ENCODE measurements at places on chromosomes 7 and 10.

DNA sequence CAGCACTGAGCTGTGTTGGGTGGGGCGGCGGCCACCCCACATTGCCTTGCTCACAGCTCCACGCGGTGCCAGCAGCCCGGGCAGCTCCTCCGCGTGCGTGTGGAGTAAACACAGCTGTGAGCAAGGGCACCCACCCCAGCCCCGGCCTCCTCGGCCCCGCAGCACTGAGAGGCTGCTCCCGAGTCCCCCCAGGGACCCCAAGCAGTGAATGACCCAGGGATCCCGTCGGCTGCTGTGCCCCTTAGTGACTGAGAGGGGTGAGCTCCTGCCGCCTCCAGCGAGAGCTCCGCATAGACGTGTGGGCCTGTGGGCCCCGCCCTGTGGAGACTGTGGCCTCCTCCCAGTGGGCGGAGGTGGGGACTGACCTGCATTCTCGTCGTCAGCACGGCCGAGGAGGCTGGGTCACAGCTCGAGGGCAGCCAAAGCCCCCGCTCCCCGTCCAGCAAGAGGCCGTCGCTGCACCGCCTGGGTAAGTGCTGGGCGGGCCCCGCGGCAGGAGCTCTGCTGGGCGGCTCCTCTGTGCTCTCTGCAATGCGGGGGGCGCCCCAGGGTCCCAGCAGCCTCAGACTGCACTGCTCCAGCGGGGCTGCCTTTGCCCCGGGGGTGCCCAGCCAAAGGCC, 29.9 kb upstream of the UTF1 start:
- no peak for DNase-seq

- no peak for DNase-seq
These were observed 205.6 kb downstream of the AUTS2 start for GRCh38 chr7:69803699-69804516.

DNA sequence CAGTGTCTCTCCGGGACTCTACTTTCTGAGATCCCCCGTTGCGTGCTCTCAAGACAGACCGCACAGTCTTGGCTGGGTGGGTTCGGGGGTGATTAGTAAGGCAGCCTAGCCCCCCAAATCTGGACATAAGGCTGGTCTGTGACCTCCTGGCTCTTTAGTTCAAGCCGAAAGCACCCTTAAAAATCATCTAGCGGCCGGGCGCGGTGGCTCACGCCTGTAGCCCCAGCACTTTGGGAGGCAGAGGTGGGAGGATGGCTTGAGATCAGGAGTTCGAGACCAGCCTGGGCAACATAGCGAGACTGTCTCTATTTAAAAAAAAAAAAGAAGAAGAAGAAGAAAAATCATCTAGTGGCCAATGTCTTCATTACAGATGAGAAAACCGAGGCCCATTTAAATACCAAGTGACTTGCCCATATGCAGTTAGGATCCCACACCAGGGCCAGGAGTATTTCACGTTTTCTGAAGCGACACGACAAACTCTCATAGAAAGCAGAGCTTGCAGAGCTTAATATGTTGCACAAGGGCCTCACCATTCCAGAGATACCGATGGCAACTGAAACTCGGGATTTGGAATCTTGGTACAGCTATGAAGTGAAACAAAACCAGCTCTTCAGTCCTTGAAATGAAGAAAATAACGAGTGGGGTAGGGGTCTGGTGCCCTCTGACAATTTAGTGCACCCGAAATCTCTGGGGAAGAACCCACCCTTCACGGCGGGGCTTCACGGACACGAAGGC, 703 bp upstream of the HILPDA start:
- DNase-seq = peak; percentile 14

GRCh38 chr7:116548506-116548905, 23.7 kb downstream of the CAV1 start:
- DNase-seq = no peak

DNA sequence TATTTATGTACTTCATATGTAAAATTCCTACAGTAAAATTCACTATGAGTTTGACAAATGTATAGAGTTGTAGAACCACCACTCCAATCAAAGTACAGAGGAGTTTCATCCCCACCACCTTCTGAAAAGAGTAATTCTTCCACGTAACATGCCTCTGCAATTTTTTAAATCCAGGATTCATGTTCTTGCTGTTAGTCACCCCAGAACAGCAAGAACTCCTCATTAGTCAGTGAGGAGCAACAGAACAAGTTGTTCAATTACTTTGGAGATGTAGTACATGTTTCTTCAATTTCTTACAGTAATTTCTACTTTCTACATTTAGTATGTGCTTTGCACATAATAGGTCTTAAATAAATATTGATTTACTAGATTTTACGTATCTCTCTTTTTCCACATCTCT, 248.1 kb downstream of the ABCA13 start:
- no peak for DNase-seq

DNA sequence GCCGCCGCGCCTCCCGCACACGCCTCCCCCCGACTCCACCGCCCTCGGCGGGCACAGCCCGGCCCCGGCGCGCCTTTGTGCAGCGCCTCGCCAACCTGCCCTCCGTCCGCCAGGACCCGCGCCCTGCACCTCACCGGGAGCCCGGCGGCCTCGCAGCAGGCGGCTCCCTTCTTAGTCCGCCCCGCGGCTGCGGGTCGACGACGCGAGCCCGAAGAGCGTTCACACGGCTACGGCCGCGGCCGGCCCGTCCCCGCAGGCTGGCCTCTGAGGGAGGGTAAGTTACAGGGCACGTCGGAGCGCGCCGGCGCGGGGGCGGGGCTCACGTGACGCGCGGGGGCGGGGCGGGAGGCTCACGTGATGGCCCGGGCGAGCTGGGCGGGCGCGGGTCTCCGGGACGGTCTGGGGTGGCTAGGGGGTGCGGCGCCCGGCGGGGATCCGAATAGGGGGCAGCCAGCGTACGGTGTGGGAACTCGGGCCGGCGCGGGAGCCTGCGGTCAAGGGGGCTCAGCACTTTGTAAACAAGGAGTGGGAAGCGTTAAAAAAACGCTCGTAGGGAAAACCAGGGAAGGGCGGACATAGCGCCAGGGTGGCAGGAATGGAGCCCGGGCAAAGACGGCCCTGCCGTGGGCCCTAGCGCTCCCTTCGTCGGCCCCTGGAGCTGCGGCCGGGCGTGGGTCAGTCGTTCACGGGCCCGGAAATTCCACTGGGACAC, at the start of gene ARHGAP12:
Gene ARHGAP12, minus strand, starts transcription at position 283 of the 712 bp plus-strand sequence. CDS start 19,976 bp downstream, outside the sequence.
- DNase-seq = peak; percentile 84

DNA sequence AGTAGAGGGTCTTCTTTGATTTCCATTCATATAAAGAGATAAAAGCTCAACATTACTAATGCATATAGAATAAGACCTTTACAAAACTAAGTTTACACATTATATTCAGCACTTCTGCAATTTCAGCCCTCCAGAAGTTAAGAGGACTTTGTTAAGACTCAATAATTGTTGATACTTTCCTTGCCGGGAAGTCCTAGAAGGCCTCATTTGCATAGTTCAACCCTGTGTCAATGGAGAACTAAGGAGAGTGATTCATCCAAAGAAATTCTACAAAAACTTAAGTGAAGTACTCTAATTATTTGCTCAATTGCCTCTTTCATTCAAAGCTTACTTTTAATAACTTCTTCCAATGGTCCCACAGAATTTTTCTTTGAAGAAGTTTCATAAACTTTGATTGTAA, 1060.3 kb upstream of the CELF2 start:
- no peak for DNase-seq

GRCh38 chr7:133837224-133837623, 289.9 kb upstream of the LRGUK start:
- no peak for DNase-seq

DNA sequence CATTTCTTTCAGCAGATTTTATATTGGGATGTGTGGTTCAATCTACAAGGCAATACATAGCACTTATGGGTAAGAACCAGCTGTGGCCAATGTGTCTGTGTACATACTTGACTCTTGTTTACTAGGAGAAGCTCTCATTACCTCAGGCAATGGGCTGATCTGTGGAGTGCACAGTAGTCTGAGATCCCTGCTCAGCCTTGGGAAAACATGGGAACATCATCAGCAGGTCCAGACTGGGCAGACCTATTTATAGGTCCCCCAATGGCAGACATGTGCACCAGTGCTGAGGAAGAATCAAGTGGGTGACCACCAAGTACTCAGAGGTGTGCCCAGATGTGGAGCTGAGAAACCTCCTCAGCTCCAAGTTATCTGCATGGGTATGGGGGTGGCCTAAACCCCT, 349.7 kb downstream of the KIF20B start:
- no peak for DNase-seq

DNA sequence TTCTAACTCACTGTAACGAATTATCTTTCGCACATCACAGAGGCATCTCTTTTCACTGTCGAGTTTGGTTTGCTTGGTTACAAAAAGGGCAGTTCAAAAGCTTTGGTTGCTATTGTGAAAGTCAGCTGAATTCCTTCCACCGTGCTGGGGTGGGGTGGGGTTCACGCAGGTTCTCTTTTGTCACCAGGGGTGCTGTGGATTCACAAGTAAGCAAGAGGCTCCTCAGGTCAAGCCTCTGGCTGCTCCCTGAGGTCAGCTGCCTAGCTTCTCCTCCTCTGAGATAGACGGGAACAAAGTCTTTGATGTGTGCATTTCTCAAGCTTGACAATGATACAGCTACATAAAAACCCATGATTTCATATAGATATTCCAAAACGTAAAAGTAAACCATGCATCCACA, 47.7 kb downstream of the EGFR start:
- no peak for DNase-seq

GRCh38 chr10:32005050-32005449, 51.2 kb downstream of the KIF5B start:
- DNase-seq = peak; percentile 53

- DNase-seq = no peak
These were observed 61.3 kb downstream of the RAPGEF5 start for GRCh38 chr7:22295402-22296264.

DNA sequence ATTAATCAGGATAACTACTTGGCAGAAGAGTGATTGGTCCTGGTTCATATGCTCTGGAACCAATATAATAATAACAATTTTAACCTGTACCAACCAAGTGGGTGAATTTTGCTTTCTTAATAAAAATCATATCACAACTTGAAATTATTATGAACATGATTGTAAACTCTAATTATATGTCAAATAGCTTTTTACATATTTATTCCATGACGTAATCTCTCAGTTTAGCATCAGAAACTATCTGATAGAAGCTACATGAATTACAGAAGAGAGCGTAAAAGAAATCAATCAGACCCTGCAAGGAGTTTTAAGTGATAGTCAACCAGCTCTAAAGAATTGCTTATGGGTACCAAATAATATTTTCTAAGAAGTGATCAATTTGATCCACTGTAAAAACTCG, 10.1 kb downstream of the GNG11 start:
- no peak for DNase-seq

DNA sequence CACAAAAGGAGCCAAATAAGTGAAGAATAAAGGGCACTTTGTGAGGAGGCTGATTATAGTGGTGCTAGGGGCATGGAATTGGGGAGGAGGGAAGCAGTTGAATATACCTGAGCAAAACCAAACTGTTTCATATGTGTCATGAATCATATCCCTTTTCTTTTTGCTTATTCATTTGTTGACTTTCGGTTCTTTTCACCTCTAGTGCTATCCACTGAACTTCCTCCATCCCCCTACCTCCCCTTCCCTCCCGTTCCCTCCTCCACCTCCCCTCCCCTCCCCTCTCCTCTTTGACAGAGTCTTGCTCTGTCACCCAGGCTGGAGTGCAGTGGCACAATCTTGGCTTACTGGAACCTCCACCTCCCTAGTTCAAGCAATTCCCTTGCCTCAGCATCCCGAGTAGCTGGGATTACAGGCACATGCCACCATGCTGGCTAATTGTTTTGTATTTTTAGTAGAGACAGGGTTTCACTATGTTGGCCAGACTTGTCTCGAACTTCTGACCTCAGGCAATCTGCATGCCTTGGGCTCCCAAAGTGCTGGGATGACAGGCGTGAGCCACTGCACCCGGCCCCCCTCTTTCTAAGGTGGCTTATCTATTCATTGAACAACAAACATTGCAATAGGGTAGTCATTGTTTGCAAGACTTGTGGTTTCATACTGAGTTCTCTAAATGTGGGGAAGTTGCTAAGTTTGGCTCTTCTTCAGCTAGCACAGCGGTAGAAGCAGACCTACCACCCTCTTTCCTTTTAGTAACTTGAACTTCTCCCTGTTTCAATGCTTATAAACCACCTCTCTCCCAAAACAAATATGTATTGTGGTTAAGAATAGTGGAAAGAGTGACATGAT, 150.4 kb upstream of the PRPS1L1 start:
- DNase-seq = peak; percentile 20

GRCh38 chr7:29929018-29929807, 60.4 kb downstream of the SCRN1 start:
- no peak for DNase-seq
